ENCODE measurements at places on chromosomes 3 and 15.

GRCh38 chr3:59777667-59778077, 727.8 kb upstream of the CFAP20DC start:
- DNase-seq: peak; percentile 13

- no peak for DNase-seq
Observed at GRCh38 chr3:185837414-185837813, 12.6 kb upstream of the IGF2BP2 start.

- no peak for DNase-seq
Observed at GRCh38 chr15:101013769-101014675, 94.9 kb downstream of the LRRK1 start.

DNA sequence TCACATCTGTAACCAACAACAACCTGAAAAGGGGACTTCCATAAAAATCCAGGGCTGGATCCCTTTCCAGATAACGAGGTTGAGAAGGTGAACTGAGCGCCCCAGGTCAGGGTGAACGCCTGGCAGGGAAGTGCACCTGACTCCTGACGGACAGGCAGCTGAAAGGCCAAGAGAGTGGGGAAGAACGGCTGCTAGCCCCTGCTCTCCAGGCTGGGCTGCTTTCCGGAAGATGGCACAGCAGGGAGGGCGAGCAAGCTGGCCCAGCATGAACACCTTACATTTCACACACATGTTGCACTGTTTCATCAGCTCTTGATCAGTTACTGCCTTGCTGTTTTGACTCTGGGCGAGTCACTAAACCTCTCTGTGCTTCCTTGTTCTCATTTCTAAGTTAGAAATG, 127.2 kb upstream of the IQSEC1 start:
- no peak for DNase-seq

GRCh38 chr3:129996073-129996472, 21.6 kb downstream of the TRH start:
- DNase-seq: no peak

DNA sequence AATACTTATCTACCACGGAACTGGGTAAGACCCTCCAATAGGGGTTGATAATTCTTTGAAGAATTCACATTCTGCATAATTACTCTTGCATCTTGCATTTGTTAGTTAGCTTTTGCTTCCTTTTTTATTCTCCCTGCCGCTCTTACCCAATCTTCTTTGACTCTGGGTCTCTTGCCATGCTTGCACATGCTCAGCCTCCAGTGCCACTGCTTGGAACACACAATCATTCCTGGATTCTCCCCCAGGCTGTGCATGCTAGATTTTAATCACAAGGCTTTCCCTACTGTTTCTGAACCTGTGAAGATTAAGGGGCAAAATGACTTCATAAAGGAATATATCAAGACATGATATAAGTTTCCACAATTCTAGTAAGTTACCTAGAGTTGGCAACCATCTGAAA, 133.1 kb downstream of the IL1RAP start:
- no peak for DNase-seq

DNA sequence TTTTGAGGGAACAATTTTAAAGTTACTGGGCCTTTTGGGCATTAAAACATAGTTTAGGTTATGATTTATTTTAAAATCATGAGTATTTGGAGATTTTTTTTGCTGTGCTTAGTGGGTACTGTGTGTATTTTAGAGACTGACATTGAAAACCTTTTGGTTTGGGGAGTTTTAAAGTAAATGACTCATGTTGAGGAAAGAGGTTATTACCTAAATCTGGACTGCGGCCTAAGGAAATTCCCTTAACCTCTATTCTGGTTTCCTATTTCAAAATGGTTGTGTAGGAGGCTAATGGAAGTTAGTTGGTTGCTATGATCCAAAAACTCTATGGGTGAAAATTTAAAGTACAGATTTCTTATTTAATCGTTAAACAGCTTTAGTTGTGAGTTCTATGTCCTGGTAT, 57.3 kb upstream of the DPH6 start:
- peak; percentile 37 for DNase-seq

GRCh38 chr3:103968751-103969150, 1398.0 kb upstream of the ALCAM start:
- no peak for DNase-seq

GRCh38 chr15:56344336-56344735, 20.9 kb upstream of the TEX9 start:
- no peak for DNase-seq

All from GM06990 (cell line).